ENCODE measurements at places on chromosomes 2 and 18. TPM values are rescaled to one million over a fixed set of nuclear protein-coding genes. Genes with fewer than 3 reads are reported as not detected.

GCG gene
- total RNA-seq: 4,649 TPM

RMDN2 gene
- total RNA-seq: 5.4 TPM

DNA sequence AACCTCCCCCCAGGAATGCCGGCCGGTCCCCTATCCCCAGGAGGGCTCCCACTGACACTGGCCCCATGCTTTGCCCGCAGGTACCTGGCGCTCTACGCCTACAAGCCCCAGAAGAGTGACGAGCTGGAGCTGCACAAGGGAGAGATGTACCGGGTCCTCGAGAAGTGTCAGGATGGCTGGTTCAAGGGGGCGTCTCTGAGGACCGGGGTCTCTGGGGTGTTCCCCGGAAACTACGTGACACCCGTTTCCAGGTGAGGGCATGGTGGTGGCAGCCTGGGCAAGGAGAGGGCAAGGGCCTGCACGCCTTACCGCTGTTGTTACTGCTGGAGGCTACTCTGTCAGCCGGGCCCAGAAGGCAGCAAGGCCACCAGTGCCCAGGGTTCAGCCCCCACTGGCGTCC, 181.3 kb downstream of the SEPTIN10 start:
- no peak for DNase-seq

GRCh38 chr2:233693963-233694362, 1.3 kb downstream of the UGT1A6 start:
- no peak for DNase-seq

DNA sequence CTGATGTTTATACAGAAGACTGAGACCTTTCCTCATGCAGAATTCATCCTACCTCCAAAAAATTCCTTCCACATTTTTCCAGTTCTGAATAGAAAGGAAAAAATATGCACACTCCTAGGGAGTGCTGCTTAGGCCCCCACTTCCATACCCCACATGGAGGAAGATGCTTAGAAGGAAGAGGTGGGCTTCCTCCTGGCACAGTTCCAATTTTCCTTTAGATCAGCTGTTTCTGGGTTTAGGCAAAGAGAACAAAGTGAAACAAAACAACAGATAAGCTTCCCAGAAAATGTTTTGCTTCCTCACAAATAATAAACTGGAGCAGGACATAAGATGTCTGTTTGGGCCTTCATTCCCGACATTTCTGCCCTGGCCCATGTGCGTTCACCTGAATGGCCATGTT, 172.6 kb downstream of the PRPF40A start:
- no peak for DNase-seq

GRCh38 chr2:25165992-25166875, 2.1 kb downstream of the POMC start:
- DNase-seq: no peak

DNA sequence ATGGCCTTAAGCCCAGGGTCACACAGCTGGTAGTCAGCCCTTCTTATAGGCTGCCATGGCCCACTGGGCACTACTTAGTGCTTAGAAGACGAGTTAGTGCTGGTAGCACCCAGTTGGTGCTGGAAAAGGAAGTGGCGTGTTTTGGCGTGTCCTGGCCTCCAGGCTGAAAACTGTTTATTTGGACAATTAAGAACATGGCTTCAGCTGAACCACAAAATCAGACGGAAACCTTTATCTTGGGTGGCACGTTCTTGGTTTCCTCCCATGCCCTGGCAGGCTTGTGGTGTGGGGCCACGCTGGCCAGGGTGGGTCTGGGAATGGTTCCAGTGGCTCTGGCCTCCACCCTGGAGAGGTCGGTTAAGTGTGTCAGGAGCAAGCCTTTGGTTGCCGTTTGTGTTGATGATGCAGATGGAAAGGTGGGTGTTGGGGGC, 141.5 kb upstream of the HAAO start:
- no peak for DNase-seq

- no peak for DNase-seq
These were observed 45.9 kb downstream of the ITPRID2 start for GRCh38 chr2:181937473-181937872.

- DNase-seq: no peak
These were observed 439.3 kb upstream of the TRIB2 start for GRCh38 chr2:12277241-12278034.

Data from type B pancreatic cell (in vitro differentiated cells).